ENCODE measurements at places on chromosomes 7 and 10.

DNA sequence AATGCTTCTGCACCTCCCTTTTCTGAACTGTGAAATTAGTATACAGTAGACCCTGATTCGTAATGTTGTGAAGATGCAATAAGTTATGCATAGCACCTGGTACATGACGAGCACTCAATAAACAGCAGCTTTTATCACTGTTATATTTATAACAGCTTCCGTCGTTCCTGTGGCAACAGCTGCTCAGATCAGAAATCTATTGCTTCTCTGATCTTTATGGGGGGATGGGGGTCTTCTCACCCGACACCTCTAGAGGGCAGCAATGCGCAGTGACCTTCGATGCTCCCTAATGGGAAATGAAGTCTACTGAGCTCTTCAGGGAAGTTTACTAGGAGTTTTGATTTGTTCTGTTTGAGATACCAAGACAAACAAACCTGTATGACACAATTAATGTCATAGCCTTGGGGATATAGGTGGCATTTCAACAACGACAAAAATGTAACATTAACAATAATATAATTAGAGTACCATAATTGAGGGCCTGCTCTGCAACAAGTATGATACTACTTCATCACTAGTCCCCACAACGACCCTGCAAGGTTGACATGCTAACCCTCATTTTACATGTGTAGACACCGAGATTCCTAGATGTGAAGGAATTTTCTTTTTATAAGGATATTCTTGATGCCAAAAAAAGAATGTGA, 289.6 kb downstream of the SFMBT2 start:
- peak; percentile 79 for DNase-seq

DNA sequence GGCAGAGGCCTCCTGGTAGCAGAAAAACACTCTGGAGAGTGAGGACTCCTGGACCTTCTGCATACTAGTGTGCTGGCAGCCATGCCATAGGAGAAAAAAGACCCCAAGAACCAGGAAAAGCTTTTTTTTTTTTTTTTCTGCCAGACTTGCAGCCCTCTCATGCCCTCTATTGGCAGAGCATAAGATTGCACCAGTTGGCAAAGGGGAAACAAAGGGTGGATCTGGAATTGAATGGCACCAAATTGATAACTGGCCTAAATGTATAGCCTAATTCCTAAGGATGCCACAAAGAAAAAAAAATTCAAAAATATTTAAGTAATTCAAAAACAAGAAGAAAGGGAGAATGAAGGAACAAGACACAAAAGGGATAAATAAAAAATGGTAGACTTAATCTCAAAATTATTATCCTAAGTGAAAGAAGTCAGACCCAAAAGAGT, 112.5 kb upstream of the GHITM start:
- peak; percentile 8 for DNase-seq

DNA sequence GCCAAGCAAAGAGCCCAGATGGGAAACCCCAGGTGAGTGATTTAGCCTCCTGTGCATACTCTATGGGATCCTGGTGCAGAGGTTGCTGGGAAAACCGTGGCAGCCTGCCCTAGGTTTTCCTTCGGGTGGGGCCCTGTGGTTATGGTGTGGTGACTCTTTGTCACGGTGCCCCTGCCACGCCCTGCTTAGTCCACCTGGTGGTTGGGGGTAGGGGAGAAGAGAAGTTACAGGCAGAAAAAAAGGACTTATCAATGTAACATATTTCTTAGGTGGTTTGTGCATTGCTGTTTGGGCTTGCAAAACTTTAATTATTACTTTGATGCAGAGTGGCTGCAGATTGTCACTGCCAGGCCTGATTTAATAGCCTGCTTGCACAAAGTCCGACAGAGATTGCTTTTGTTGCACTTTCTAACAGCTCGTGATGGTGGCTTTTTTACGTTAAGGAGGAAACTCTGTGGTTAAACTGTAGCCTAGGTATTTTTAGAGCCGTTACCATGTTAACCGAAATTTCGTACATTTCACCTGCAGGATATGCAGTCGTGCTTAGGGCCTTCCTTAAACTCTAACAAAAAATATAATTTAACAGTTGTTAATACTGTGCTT, 197.4 kb downstream of the RNLS start:
- DNase-seq = peak; percentile 40

DNA sequence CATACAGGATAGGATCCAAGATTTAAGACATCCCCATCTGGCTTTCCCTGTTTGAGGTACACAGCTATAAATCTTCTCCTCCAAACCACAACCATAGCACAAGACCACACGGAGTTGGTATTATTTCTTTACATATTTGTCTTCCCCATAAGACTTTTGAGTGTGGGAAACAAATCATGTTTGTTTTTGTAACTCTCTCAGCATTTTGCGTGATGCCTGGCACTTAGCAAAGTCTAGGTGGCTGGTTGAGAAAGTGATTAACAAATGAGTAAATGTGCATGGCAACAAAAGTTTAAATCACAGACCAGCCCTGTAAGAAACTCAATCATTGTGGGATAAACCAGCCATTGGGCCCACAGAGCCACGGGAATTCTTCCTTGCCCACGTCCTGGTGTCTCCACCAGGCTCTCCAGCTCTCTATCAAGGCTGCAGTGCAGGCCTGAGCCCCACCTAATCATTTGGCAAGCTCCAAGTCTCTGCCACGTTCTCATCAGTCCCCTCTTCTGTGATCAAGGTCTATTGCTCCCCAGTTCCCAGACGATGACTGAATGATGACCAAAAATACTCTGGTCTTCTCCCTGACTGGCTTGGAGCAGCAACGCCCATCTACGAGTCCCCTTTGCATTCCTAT, 317.8 kb downstream of the TNS3 start:
- no peak for DNase-seq

DNA sequence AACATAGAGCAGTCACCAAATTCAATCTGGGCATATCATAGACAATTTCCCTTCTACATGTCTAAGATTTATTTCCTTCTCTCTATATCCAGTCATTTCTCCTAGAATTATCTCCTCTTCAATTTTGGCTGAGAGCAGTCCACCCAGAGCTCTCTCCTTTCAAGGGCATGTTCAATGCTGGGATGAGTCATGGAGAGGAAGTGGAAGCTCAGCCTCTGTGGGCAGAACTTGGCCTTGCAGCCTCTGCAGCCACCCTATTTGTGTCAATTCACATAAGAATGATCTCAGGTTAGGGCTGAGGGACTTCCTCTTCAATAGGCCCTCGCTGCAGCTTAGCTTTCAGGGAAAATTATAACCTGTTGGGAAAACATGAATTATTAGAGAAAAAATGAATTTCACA, 560.8 kb downstream of the POM121L12 start:
- no peak for DNase-seq

DNA sequence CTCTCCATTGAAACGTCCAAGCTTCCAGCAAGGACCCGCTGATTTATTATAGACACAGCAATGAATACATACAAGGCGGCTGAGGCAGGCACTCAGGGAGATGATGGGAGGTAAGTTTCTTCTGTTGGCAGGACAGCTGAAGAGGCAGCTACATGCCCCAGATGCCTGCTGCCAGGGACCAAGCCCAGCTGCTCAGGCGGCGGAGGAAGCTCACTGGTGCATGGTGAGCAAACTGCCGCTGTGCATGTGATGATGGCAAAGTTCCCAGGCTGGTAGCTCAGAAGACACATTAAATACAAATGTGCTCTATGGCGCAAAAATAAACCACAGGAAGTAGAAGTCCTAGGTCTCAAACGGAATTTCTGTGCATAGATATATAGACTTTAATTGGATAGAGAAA, 2.3 kb downstream of the DNTT start:
- no peak for DNase-seq

GRCh38 chr7:136969761-136970160, 101.3 kb downstream of the CHRM2 start:
- DNase-seq = no peak

- DNase-seq = no peak
Observed at GRCh38 chr7:40401406-40401805, 266.6 kb downstream of the SUGCT start.

- no peak for DNase-seq
Observed at GRCh38 chr10:6128591-6129251, 39.9 kb downstream of the RBM17 start.

DNA sequence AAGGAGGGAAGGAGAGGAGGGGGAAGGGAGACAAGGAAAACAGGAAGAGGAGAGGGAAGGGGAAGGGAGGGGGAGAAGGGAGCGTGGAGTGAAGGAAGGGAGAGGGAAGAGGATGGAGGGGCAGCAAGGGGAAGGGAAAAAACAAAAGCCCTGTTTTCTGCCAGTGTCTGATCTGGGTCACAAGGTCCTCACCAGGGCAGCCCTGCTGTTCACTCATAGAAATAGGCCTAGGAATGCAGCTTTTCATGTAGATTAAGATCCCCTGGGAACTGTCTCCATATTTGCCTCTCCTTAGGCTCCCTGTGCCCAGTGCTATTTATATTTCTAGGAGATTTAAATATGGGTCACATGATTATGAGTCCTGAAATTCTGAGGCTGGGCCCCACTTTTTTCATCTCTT, 790.7 kb downstream of the TNS3 start:
- DNase-seq = no peak

DNA sequence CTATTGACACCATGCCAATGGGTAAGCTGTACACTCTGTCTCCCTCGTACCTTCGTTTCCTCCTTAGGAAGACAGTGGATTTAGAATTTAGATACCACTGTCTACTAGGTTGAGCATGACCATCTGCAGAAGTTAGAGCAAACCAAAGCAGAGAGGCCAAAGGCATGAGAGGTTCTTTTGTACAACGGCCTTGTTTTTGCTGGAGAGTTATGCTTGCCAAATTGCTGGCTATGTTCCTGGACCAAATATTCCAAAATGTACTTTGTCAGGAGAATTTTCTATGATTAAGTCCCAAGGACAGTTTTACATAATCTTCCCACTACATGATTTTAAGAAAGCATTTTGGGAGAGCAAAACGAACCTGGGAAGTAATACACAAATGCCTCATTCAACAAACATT, 47.9 kb upstream of the PLCE1 start:
- no peak for DNase-seq

- no peak for DNase-seq
Observed at GRCh38 chr7:17075601-17076255, 193.9 kb upstream of the AGR3 start.

DNA sequence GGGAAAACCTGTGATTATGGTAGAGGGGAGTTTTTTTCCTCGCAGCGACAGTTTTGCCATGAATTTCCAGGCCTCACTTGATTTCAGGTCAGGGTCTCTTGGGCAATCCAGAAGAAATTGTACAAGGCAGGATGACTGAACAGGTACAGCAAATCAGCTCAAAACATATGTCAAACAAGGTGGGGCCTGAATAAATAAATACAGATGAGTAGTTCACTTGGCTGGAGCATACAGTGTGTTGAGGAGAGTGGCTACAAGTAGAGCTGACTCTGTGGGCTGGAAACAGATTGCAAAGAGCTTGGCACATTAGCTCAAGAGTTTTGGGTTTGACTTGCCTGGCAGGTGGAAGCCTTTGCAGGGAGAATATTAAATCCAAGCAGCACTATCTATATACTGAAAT, 15.0 kb downstream of the GIMAP8 start:
- no peak for DNase-seq

- no peak for DNase-seq
Observed at GRCh38 chr7:10439027-10439426, 534.6 kb upstream of the PHF14 start.
